ENCODE measurements at places on chromosomes 7 and 10.

GRCh38 chr7:123635551-123636359 lies 19.9 kb upstream of the LMOD2 start:
- peak; percentile 39 for DNase-seq

- DNase-seq: no peak
These were observed 17.3 kb upstream of the ARL4A start for GRCh38 chr7:12670000-12670729.

DNA sequence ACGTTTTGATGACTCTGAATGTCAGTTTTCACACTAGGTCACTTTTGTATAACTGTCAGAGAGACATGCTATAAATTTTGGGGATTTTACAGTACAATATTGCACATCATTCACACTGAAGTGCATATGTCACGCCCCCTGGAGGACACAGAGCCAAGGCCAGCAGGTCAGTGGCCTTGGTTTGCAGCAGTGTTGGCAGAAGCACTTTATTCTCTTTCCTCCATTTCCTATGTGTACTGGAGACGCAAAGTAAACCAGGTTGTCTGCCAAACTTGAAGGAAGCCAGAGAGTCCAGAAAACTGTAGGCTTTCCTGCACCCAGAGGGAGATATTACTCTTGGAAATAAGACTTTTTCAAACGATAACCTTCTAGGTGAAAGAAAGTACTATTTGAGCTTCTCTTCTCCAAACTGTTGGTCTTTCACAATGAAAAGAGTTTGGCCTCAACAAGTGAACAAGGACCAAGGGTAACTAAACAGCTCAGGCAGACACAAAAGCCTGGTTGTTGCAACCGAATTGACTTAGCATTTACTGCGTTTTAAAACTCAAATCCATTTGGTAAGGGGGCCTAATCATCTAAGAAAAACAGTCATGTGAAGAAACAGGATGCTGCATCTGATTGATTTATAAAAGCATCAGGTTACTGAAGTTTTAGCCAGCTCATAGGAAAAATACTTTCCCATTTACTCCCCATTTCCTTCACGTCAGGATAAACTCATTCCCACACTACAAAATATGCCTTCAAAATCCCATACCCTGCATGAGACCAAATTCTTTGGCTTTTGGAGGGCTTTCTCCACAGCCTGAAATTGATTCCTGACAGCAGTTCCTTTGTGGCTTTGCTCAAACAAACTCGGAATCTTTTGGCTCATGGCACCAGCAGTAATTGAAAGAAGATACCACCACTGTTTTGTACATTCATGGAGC lies 83.0 kb upstream of the SEC61G start:
- DNase-seq: peak; percentile 44

GRCh38 chr10:1141261-1141660 lies 85.1 kb downstream of the WDR37 start:
- no peak for DNase-seq

- peak; percentile 68 for DNase-seq
These were observed 23.9 kb downstream of the CUL1 start for GRCh38 chr7:148722340-148723165.

- DNase-seq: no peak
These were observed 316.6 kb upstream of the ANKRD30A start for GRCh38 chr10:36808625-36809362.

- DNase-seq: no peak
These were observed 13.6 kb downstream of the KPNA7 start for GRCh38 chr7:99194301-99194700.

Data from NB4 (cell line).